Lower lobe of right lung (tissue), 2 donors: ENCODE measurements at places on chromosomes 2 and 18.

DNA sequence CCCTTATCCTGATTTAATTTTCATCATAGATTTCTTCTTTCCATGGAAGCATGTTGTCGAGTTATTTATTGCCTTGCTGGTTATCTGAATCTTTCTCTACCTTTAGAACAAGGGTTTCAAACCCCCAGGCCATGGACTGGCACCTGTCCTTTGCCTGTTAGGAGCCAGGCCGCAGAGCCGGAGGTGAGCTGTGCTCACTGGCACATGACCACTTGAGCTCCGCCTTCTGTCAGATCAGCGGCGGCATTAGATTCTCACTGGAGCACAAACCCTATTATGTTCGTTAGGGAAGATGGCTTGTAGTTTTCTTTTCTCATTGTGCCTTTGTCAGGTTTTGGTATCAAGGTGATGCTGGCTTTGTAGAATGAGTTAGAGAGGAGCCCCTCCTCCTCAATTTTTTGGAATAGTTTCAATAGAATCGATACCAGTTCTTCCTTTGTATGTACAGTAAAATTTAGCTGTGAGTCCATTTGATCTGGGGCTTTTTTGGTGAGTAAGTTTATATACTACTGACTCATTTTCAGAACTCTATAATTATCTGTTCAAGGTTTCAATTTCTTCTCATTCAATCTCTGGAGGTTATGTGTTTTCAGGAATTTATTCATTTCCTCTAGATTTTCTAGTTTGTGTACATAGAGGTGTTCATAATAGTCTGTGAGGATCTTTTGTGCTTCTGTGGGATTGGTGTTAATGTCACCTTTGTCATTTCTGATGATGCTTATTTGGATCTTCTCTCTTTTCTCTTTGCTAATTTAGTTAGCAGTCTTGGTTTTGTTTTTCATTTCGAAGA, 668.0 kb upstream of the FAM98A start:
- no peak for DNase-seq

GRCh38 chr2:200189964-200190363, 116.5 kb upstream of the SPATS2L start:
- no peak for DNase-seq

- no peak for DNase-seq
Measured at GRCh38 chr2:215751911-215752272, 261.5 kb downstream of the MREG start.

- DNase-seq: no peak
Measured at GRCh38 chr2:158786897-158787296, 8.2 kb upstream of the DAPL1 start.

GRCh38 chr2:86038291-86039081, 67.2 kb downstream of the POLR1A start:
- no peak for DNase-seq

GRCh38 chr2:218885981-218886947, 5.6 kb downstream of the WNT10A start:
- DNase-seq: no peak

DNA sequence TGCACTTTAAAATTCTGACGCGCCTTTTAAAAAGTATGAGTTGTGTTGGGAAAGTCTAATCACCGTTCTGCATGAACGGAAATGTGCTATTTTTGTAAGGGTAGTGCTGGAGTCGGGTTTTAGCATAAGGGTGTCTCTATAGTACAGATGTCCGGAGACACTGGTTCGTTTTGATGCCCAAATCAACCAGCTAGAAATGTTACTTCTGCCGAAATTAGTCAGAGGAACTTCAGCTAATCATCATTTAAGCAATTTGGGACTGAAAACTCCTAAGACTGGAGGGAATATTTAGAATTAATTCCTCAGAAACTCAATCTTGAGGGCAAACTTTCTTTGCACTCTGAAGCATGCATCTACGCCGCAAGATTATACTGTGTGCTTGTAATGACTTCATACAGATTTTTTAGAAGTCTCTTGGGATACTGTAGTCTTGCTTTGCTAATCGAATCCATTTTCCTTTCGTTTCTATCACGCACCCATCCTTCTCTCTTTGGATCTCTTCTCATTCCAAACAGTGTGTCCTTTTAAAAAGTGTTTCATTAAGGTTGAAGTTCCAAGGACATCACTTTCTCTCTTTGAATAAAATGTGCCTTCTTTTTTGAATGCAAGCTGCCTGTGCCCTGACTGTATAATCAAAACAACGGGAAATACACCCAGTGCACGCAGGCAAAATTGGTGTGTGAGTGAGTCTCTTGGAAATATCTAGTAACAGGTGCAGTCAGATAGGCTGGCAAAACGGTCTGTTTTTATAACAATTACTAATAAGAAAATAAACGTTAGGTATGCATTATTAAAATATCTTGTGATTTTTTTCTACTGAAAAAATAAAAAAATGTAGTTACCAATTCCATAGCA, 270.9 kb upstream of the TCF4 start:
- DNase-seq: no peak

DNA sequence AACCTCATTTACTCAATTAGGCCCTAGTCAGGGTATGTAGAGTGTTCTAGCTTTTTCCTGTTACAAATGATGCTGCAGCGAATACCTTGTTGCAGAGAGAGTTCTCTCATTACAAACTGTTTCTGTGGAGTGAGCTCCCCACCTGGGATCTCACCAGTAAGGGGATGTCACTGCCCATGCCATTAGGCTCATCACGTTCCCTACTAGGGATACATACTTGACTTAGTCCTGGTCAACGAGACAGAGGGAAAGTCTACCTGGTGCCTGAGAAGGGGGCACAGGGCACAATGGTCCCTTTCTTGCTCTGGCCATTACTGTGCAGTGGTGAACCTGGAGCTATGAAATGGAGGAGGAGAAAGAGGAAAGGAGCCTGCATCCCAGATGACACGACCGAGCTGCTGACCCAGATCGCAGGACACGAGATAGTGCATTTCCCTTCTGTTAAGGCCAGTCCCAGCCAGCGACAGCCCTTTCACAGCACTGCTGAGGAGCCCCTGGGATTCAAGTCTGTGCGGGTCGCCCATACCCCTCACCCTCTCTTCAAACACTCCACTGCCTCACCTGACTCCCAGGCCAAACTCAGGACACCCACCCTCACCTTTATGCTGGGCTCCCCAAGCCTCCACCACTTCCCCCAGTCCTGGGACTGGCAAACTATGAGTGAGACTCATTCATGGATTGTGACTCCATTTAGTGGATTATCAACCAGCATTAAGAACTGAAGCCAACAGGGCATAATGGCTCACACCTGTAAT, 16.0 kb downstream of the MALL start:
- peak; percentile 34 for DNase-seq

- no peak for DNase-seq
Measured at GRCh38 chr18:448116-448790, 52.2 kb downstream of the COLEC12 start.

GRCh38 chr2:8740136-8740535, 58.3 kb downstream of the ID2 start:
- DNase-seq: no peak

DNA sequence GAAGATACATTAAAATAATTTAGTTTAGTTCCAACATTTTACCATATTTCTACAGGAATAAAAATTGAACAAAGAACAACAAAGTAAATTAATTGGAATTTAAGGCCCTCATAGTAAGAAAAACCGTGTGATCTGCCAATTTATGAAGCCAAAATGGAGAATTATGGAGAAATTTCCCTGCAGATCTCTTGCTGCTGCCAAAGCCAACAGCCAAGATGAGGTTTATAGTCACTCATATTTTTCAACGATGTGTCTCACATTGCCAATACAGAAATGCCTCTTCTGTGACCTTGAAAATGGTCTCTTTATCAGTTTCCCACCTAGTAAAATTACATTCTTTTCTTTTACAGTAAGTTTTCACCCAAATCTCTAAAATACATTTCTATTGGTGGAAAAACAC, 317.2 kb upstream of the FIGN start:
- no peak for DNase-seq

DNA sequence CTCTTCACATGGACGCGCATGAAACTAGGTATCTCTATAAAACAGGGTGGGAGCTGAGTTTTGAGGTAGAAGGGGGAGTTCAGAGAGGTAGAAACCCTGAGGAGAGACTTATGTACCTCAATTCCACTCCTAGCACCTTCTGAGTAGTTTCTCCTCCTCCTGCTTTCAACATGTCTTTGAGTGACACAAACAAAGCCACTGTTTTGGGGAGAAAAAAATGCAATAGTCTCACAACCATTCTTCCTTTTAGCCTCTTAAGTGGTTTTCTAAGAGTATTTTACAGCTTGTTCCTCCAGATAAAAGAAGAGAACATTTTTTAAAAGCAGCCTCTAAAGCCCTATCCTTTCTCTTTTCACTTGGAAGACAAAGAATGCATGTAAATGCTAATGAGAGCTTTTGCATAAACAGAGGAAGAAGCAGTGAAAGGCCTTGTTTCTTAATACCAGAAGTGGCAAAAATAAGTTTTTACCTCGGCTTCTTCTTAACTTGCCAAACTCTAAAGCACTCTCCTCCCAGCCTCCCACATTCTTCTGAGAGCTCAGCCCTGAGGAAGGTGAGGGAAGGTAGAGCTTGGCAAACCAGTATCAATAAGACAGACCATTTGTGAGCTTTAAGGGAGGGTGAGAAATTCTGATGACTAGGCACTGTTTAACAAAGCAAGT, 1304.4 kb upstream of the ACVR2A start:
- no peak for DNase-seq

DNA sequence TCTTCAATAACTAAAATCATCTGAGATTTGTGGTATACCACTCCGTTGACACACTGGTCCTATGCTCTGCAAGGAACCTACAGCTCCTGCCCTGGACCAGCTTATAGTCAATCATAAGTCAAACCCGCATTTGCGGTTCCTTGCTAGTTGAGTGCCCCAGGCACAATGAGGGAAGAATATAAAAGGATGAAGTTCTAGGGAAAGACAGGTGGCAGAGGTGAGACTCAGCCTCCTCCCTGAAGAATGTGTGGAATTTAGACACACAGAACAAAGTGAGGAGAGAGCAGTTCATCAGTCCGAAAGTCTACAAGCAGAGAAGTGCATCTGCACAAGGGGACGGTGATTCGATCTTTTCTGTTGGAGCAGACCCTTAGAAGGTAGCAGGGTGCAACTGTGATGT, 615.0 kb upstream of the FANCL start:
- DNase-seq: no peak

GRCh38 chr2:34875091-34875745, 1276.1 kb upstream of the FAM98A start:
- DNase-seq: no peak

- no peak for DNase-seq
Measured at GRCh38 chr2:15991231-15991630, 50.9 kb downstream of the MYCN start.

- no peak for DNase-seq
Measured at GRCh38 chr2:111072220-111072871, 48.4 kb upstream of the BCL2L11 start.

DNA sequence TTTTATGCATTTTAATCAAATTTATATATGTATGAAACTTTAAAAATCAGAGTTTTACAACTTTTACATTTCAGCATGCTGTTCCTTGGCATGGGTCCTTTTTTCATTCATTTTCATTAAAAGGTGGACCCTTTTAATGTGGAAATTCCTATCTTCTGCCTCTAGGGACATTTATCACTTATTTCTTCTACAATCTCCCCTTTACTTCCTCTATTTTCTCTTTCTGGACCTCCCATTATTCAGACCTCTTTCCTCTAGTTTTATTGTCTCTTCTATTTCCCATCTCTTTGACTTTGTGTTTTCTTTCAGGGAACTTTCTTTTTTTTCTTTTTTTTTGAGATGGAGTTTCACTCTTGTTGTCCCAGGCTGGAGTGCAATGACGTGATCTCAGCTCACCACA, 5.7 kb downstream of the PROC start:
- no peak for DNase-seq

DNA sequence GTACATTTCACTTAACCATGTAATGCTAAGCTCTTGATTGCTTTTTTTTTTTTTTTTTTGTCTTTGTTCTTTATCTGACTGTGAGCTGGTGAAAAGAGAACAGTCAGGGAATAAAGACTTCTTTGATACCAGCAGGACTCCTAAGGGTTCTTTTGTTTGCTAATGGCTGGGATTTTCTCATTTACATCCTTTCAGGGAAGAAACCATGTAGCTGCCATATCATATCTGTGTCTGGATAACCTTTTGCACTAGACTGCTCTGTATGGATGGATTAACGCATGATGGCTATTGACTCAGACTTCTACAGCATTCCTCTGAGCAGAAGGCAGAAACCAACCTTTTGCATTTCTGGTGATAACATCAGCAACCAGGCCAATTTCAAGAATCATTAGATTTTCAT, 504.0 kb downstream of the LRRTM4 start:
- DNase-seq: no peak

DNA sequence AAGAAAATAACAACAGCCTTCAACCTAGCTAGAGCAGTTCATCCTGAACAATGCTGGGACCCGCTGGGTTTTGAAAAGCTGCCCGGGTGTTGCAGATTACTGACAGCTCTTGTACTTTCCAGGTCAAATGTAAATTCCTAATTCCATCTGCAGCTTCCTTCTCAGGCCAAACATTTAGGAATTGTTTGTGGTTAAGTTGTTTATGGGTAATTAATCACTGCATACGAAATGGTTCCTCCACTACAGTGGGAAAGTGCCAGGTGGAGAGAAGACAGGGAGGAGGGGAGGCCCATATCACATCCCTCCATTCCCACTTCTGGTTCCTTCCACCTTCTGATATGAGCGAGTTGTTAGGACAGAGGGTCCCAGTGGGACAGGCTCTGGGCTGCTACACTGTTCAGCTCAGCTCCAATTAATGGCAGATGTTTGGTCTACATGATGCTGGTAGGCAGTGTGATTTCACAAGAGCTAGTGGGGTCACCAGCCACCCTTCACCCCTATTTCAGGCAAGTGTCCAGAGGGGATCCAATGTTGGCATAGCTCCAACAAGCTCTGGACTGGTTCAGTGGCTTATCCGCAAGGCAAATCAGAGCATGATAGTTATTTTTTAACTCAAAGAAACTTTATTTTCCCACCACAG, 112.9 kb upstream of the ACAA2 start:
- DNase-seq: no peak

DNA sequence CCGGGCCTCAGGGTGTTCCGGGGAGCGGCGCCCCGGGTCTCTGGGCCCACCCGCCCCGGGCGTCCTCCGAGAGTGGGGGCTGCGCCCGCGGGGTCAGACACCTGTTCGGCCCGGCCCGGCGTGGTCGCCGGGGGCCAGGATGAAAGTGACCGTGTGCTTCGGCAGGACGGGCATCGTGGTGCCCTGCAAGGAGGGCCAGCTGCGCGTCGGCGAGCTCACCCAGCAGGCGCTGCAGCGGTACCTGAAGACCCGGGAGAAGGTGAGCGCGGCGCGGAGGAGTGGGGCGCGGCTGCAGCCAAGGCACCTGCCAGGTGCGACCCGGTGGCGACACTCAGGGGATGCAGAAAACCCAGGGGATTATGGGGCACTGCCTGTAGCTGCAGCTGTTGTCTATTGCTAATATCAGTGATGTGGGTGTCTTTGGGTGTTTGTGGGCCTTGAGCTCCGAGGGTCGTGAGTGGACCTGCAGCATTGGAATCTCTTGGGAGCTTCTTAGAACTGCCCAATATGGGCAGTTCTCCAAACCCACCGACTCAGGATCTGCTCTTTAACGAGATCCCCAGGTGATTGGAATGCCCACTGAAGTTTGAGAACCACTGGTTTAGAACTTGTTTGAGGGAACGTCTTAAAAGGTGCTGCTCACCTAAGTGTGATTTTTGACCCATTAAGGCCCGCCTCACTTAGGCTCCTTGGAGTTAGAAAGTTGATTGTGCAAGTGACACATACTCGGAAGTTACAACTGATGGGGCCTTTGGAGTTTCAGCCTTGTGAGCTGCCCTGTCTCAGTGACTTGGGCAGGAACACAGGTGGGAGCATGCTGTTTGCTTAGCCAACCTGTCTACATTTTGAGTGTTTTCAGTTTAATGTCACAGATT, 823 bp downstream of the PARD3B start:
- peak; percentile 58 for DNase-seq

GRCh38 chr2:101969723-101970122, 22.0 kb upstream of the IL1R2 start:
- no peak for DNase-seq

GRCh38 chr2:71130905-71131244, 441 bp downstream of the MPHOSPH10 start:
- DNase-seq: no peak
